ENCODE measurements at places on chromosomes 5 and 9. TPM values are rescaled to one million over a fixed set of nuclear protein-coding genes. Genes with fewer than 3 reads are reported as not detected.

DNA sequence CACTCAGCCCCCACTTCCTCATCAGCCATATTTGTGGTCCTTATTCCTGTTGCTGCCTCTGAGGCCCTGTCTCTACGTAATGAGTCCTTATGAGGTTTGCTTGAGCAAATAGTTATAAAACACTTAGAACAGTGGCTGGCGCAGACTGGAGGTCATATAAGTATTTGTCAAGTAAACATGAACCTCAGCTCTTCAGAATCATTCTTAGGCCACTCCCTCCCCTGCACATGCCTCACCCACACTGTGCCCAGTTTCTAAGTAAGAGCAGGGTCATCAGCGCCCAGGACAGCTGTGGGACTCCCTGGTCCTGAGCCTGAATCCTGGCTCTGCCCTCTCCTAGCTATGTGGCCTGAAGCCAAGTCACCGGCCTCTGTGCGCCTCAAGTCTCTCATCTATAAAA is 4.0 kb downstream of the ST6GALNAC4 start:
- no peak for DNase-seq

PAIP2 gene
- polyA plus RNA-seq = 35.4 TPM

DNA sequence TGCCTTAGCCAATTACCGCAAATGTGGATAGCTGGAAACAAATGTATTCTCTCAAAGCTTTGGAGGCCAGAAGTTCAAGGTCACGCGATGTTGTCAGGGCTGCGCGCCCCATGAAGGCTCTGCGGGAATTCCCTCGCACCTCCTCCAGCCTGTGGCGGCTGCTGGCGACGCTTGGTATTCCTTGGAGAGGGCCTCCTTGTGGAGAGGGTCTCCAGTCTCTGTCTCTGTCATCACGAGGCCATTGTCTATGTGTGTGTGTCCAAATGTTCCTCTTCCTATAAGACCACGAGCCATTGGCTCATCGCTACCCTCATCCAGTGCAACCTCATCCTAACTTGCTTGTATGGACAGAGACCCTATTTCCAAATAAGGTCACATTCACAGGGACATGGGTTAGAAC is 97.5 kb downstream of the ANKRD33B start:
- DNase-seq = no peak

DNA sequence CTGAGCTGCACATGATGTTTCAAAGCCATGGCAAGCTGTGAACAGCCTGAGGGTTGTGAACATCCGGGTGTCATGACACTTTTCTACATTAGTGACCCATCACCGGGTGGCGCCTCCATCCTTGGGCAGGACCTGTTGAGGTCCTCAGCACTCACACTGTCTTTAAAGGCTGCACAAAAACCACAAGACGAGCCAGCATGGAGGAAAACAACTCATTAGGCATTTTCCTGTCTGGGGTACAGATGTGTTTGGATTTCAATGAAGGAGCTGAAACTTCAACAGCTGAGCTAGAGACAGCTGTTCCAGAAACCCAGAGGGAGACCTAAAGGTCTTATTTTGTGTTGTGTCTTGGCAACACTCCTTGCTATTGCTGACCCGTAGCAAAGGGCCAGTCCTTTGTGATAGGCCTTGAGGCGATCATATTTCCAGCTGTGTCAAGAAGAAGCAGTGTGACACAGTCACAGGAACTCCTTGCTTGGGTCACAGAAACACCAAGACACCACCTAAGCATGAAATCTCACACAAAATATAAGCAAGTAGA is 151.8 kb upstream of the VLDLR start:
- no peak for DNase-seq

ADGRV1 gene
- 0.15 TPM for polyA plus RNA-seq

DNA sequence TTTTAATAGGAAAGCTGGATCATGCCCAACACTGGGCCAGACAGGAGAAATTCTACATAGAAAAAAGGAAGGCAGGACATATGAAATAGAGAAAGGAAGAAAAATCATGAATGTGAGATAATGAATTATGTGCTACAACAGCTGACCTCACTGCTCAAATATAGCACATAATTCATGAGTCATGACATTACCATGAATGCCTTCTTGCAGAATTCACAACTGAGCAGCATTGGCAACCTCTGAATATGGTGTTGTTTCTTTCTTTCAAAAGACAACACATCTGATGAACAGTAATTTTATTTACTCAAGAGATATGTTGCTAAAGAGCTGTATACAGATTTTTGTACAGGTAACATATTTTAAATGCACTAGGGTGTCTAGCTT is 34.4 kb downstream of the APBA1 start:
- DNase-seq = peak; percentile 24

TAF1L gene
- polyA plus RNA-seq = not detected

DNA sequence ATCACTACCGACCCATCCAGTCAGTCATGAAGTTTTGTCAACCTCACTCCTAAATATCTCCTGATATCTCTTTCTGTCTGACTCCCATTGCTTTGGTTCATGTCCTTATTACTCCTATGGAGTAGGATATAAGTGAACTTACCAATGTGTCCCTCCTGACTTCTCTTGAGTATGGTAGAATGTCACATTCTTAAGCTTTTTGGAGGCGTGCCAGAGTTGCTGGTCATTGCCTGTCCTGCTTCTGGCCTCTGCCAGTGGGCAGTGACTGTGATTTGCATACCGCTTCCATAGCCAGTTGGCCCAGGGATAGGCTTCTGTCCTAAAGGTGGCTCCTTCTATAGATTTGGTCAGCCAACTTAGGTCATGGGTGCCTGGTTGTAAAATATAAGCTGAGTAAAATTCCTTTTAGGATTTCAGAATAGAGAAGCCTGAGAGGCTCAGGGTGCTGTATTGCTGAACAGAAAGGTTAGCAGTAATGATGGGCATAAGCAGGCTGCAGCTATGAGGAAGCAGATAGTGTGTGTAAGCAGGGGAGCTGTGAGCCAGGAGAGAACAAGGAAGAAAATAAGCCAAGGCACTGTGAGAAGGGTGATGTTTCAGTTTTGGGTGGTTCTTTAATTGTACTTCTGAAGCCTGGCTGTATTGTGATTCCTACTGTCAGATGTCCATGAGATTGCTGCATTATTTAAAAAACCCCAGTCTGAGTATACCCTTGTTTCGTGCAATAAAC is 16.1 kb upstream of the MARCHF3 start:
- DNase-seq = no peak

DNA sequence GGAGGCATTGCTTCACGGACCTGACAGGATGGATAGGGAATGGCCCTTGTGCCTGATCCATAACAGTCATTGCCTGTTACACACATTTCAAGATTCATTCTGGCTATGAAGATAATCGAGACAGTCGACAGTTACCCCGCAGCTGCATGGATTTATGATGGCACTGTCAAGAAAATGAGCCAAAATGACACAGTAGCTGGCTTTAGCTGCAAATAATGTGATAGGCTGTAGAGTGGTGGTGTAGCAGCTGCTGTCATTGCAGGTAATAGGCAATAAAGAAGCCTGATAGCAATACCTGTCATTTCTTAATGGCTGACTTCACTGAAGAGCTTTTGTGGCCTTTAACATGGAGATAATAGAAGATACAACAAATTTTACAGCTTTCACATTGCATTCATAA is 1085.2 kb upstream of the ARRDC3 start:
- no peak for DNase-seq

DNA sequence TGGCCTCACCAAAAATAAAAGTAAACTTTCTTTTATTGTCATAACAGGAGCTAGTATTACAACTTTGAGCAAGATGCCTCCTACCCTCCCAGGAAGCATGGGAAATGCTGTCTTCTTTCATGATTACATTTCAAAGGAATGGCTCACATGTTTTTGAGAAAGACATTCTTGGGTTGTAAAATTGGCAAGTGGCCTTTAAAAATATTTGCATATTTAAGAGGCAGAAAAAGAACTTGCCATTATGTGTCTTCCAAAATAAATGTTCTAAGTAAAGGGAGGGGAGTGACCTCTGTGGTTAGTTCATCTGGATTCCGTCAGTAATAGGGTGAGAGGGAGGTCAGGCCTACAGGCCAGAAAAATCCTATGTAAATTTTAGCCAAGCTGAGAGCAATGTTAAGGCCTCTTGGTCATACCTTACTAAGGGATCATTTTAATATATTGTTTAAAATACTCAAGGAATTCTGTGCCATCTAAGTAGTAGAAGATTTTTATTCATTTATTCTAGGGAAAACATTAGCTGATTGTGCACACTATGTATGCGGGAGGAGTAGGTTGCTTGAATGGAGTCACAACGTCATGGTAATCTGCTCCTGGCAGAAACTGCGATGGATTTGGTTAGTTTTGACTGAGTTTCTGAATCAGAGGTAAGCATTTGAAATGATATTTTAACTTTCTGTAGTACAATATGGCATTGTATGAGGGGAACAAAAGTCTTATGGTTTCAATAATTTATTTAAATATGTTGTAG is 1485.7 kb upstream of the CDH9 start:
- DNase-seq = no peak

- DNase-seq = no peak
Observed at GRCh38 chr9:4494332-4494731, 4.1 kb downstream of the SLC1A1 start.

CDH6 gene
- polyA plus RNA-seq = 2.9 TPM

- no peak for DNase-seq
Observed at GRCh38 chr9:91813176-91813795, 136.7 kb downstream of the ROR2 start.

SLC9A3 gene
- polyA plus RNA-seq = 0.98 TPM

GPR151 gene
- polyA plus RNA-seq = not detected

CAMK2A gene
- 0.09 TPM for polyA plus RNA-seq

- DNase-seq = no peak
Observed at GRCh38 chr9:127426756-127427155, 2.6 kb downstream of the ZNF79 start.

- DNase-seq = no peak
Observed at GRCh38 chr9:6902423-6902822, 144.7 kb downstream of the KDM4C start.

DNA sequence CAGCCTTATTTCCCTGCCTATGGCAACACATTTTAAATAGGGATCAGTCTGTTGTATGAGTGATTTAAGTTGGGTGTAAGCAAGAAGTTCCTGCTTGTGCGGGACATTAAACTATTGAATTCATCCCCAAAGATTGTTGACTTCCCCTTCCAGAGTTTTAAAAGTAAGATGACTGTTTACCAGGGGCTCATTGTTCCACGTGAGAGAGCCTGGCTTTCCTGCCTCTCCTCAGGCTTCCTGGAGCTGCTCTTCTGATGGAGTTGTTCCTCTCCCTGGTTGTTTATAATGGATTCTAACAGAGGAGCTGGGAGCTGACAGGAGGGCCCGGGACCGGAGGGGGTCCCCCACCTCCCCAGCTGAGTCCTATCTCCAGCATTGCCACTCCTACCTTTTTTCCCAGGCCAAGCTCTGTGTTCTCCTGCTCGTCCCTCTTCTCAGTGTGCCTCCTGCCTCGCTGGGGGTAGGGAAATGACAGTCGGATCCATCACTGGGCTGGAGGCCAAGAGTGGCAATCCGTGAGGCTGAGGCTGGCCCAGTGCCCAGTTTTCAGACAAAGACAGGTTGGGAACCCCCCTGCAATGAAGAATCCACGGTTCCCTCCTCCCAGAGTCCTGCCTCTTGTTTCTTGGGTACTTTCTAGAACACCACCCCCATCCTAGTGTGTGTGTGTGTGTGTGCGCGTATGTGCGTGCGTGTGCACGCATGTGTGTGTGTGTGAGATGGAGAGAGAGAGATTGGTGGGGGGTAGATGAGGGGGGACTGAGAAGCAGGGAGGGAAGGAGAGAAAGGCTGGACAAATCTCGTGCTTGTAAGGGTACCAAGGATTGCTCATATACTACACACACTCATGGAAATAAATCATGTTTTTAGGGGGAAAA is 123.7 kb upstream of the NFIB start:
- no peak for DNase-seq

SPATA31C1 gene
- polyA plus RNA-seq = not detected

DNA sequence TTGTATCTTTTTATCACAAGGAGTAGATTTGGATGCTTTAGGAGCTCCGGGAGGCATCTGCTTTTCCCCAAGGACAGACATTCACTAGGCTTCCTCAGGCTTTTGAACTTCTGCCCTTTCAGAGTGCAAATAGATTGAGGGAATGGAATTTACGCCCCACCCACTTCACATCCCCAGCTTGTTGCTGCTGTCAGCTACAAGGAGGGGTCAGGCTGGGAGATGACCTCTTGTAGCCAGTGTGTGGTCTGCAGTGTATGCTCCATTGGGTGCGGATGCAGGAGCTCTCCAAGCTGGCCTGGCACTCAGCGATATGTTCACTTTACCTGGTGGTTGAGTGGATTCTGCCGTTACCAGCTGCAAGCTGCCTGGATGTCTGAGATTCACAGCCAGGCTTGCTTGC is 6.4 kb downstream of the TNFSF15 start:
- DNase-seq = no peak

GRCh38 chr5:154485096-154485491 is 7.1 kb upstream of the HAND1 start:
- no peak for DNase-seq
